ENCODE measurements at places on chromosomes 7 and 10.
A peak's percentile ranks its signal among the peaks of the same experiment; 100 is the strongest.

DNA sequence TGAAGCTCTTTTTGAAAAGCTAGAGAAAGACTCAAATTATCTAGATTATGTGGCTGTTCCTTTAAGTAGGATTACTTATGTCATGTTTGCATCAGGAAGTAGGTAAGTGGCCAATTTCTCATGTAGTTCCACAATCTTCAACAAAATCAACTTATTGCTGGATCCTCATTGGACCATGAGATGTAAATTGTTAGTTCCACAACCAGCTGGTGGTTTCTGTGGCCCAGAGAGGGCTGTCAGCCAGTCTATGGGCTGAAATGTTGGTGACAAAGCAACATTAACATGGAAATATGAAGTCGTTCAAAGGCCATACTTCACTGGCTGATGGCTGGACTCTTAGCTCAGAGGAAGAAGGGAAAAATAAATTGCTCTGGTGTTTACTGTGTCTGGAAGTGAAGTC is 157.9 kb downstream of the PLXDC2 start:
- no peak overlapping the region for H3K27ac ChIP-seq
- DNase-seq, result no peak
- H3K27me3 ChIP-seq, result no peaks in the 10 kb centered on the region
- no peaks in the 10 kb centered on the region for H3K4me1 ChIP-seq

DNA sequence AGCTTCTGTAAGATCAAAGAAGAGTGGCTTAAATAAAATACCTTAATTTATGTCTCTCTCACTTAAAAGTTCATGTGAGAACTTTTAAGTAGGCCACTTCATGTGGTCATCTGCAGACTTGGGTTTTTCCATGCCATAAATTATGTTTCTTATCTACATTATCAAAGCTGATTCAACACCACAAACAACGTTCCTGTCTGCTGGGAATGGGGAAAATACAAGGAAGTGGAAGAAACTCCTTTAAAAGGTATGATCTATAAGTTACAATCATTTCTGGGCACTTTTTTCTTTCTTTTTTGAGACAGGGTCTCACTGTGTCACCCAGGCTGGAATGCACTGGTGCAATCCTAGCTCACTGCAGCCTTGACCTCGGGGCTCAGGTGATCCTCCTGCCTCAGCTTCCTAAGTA is 16.9 kb upstream of the OTUD1 start:
- H3K4me3 ChIP-seq, result no peak overlapping the region
- no peak for DNase-seq
- H3K27ac ChIP-seq, result no peak overlapping the region
- H3K36me3 ChIP-seq, result no peaks in the 10 kb centered on the region
- peaks cover 4% of the 10 kb centered on the region for H3K27me3 ChIP-seq

- no peak overlapping the region for H3K27ac ChIP-seq
- H3K4me3 ChIP-seq, result no peak overlapping the region
- H3K27me3 ChIP-seq, result no peaks in the 10 kb centered on the region
- no peak for DNase-seq
Measured at GRCh38 chr10:112637901-112638300, 190.9 kb downstream of the VTI1A start.

GRCh38 chr7:22819476-22819875 is 3.2 kb downstream of the TOMM7 start:
- DNase-seq, result no peak
- no peak overlapping the region for H3K4me3 ChIP-seq
- peaks cover 50% of the 10 kb centered on the region for H3K4me1 ChIP-seq
- peaks cover 21% of the 10 kb centered on the region for H3K36me3 ChIP-seq
- H3K27me3 ChIP-seq, result peaks cover 3% of the 10 kb centered on the region

DNA sequence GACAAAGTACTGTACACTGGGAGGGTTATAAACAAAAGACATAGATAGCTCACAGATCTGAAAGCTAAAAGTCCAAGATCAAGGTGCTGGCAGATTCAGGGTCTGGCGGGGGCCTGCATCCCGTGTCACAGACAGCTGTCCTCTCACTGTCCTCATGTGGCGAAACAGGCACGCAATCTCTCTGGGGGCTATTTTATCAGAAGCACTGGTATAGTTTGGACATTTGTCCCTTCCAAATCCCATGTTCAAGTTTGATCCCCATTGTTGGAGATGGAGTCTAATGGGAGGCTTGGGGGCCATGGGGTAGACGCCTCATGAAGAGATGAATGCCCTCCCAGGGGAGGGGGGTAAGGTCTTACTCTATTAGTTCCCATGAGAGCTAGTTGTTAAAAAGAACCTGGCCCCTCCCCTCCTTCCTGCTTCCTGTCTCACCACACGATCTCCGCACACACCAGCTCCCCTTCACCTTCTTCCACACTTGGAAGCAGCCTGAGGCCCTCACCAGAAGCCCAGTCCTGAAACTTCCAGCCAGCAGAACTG is 72.5 kb upstream of the UCN3 start:
- H3K27me3 ChIP-seq, result no peaks in the 10 kb centered on the region
- peak overlapping the region; percentile 100 for H3K27ac ChIP-seq
- peak overlapping the region; percentile 93 for H3K4me3 ChIP-seq
- peaks cover 30% of the 10 kb centered on the region for H3K36me3 ChIP-seq
- H3K4me1 ChIP-seq, result peaks cover 74% of the 10 kb centered on the region
- peak; percentile 49 for DNase-seq

DNA sequence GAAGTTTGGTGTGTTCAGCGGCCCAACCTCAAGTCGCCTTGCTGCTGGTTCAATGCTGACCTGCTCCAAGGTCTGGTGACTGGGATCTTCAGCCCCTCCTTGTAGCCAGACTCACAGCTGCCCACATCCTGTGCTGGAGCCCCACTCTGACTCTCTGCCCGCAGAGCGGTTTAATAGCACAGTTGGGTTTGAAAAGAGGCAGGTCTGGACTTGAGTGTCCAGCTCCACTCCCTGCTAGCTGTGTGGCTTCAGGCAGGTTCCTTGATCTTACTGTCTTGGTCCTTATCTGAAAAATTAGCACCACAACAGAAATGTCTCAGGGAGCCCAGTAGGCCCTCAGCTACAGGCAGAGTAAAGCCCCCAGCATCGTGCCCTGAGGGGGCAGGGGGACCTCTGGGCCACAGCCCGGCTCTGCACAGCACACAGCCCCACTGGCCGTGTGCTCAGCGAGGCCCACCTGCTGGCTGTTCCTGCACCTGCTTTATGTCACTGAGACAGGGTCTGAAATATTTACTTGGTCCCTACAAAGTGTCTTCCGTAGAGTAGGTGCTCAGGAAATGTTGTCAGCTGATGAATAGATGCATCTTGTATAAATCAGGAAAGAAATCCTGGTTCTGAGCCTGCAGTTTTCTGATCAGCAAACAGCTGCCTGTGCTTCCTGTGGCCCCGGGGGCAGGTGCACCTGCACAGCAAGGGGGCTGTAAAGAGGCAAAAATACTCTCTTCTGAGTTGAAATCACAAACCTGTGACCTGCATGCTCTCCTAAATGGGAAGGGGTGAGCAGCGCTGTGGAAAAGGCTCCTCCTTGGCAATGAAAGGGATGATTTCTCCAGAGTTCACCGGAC is 155.5 kb downstream of the SVIL start:
- H3K4me1 ChIP-seq, result peaks cover 17% of the 10 kb centered on the region
- peaks cover 2% of the 10 kb centered on the region for H3K36me3 ChIP-seq
- no peak overlapping the region for H3K4me3 ChIP-seq
- no peaks in the 10 kb centered on the region for H3K27me3 ChIP-seq
- no peak for DNase-seq
- H3K27ac ChIP-seq, result no peak overlapping the region

DNA sequence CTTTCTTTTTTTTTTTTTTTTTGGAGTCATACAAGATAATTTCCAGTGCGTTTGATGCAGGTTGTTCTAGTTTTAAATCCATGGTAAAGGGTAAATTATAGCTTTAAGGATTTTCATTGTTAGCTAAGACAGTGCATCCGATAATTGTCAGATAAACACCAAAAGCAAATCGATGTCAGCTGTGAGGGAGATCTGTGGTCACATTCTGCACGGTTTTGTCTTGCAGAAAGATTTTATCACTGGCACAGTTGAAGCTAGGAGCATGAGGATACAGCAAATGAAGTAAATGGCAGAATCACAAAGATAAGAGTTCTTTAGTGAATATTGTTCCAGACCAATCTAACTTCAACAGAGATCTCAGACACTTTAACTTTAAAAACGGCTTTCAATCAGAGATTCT is 648.8 kb upstream of the COBL start:
- no peaks in the 10 kb centered on the region for H3K36me3 ChIP-seq
- H3K4me3 ChIP-seq, result no peak overlapping the region
- H3K4me1 ChIP-seq, result no peaks in the 10 kb centered on the region
- no peaks in the 10 kb centered on the region for H3K27me3 ChIP-seq
- H3K27ac ChIP-seq, result no peak overlapping the region

DNA sequence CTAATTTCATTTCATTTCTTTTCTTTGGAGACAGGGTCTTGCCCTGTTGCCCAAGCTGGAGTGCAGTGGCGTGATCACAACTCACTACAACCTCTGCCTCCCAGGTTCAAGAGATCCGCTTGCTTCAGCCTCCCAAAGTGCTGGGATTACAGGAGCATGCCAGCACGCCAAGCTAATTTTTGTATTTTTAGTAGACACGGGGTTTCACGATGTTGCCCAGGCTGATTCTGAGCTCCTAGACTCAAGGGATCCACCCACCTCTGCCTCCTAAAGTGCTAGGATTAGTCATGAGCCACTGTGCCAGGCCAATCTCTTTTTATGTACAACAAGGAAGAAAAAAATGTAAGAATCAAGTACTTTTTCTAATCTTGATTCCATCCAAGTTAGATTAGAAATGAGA is 10.7 kb upstream of the KMT2E start:
- peaks cover 31% of the 10 kb centered on the region for H3K36me3 ChIP-seq
- peaks cover 85% of the 10 kb centered on the region for H3K4me1 ChIP-seq
- H3K27ac ChIP-seq, result peak overlapping the region; percentile 50

DNA sequence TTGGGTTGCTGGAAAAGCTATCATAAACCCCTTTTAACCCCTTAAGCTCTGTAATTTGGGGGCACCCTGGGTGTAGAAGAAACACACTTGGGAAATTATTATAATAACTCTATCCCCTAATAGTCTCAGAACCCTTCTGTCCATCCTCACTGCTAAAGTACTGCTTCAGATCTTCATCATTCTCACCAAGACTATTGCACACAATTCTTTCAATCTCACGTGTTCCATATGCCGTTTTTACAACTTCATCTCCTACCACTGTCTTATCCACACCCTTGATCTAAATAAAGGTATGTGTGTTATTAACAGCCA is 15.8 kb downstream of the ANKRD22 start:
- H3K4me1 ChIP-seq, result peaks cover 29% of the 10 kb centered on the region
- no peaks in the 10 kb centered on the region for H3K36me3 ChIP-seq
- H3K4me3 ChIP-seq, result no peak overlapping the region
- DNase-seq, result no peak

DNA sequence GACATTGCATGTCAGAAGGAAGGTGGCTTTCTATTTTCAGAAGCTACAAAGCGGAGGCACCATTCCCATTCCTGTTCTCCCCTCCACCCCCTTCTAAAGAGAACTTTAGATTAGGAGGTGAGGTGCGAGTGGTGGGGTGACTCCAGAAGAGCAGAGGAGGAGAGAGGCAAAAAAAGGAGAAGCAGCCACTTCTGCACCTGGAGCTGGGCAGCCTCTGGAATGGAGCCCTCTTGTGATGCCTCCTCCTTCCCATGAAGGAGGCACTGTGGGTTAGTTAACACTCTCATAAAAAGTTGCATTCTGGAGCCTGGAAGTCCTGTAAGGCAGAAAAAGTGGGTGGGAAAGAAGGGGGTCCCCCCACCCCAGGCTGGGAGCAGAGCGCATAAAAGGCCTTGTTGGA is 4.8 kb downstream of the PTF1A start:
- peaks cover 72% of the 10 kb centered on the region for H3K27me3 ChIP-seq
- no peak overlapping the region for H3K4me3 ChIP-seq
- H3K27ac ChIP-seq, result no peak overlapping the region
- no peak for DNase-seq
- no peaks in the 10 kb centered on the region for H3K4me1 ChIP-seq

DNA sequence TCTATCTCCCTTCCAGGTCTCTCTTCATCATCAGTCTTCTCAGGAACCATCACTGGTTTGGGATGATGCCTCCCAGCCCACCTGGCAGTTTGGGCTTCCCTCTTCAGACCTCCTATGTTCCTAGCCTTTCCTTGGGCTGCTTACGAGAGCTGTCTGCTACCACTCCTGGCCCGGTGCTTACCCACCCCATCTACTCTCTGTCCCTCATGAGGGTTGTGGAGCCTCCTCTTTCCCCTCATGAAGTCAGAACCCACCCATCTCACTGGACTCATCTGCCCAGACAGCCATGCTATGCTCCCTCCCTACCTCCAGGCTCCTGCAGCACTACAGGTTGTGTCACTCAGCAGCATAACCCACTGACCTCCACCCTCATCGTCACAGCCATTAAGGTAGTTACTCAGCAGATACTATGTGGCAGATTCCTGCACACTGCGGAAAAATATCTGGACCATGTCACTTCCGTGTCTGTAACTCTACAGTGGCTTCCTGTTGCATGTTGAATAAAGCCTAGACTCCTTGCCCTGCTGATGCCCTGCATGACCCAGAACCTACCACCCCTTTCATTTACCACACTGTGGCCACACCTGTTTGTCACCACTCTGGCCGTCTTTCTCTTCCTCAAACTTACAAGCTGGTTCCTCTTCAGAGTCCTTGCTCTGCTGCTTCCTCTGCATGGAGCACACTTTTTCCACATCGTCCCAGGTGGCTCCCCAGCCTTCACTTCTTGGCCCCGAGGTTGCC is 2.0 kb downstream of the DBNL start:
- no peaks in the 10 kb centered on the region for H3K27me3 ChIP-seq
- H3K27ac ChIP-seq, result peak overlapping the region; percentile 87
- peaks cover 31% of the 10 kb centered on the region for H3K36me3 ChIP-seq
- no peak for DNase-seq

DNA sequence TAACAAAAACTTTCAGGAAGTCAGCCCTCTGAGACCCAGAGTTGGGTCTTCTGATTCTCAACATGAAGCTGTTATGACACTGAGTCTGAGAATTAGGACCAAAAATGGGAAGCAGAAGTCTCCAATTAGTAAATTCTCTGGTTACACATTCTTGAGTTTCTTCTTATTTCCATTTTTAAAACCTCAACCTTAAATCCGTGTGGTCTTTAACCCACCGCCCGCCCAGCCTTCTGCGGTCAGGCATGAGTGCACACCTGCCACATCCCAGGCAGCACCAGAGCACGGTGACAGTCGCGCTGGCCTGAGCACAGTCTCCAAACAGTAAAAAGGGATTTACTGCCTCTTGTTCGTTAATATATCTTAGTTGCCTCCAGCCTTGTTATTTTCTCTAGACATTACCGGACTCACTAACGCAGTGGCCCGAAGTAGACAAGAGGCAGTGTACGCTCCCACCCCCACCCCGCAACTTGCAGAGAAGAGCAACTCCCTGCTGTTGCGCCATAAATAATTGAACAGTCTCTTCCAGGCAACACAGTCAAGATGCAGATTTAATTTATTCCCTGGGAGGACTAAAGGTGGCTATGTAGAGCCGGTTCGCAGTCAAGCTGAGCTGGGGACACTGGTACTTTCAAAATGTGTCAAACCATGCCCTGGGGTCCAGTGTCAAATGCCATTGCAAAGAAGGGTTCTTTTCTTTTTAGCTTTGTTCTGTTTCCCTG is 147.0 kb upstream of the CELF2 start:
- no peak for DNase-seq
- no peaks in the 10 kb centered on the region for H3K36me3 ChIP-seq
- peaks cover 10% of the 10 kb centered on the region for H3K27me3 ChIP-seq
- H3K27ac ChIP-seq, result no peak overlapping the region

GRCh38 chr7:25795824-25796235 is 356.2 kb upstream of the NFE2L3 start:
- no peak for DNase-seq
- no peaks in the 10 kb centered on the region for H3K4me1 ChIP-seq
- H3K27ac ChIP-seq, result no peak overlapping the region
- H3K4me3 ChIP-seq, result no peak overlapping the region
- H3K36me3 ChIP-seq, result no peaks in the 10 kb centered on the region
- H3K27me3 ChIP-seq, result peaks cover 7% of the 10 kb centered on the region

- H3K4me1 ChIP-seq, result no peaks in the 10 kb centered on the region
- DNase-seq, result no peak
- no peak overlapping the region for H3K27ac ChIP-seq
Measured at GRCh38 chr10:86673216-86673826, 5.0 kb downstream of the LDB3 start.

Measured in activated T-helper 1 cell treated with anti-CD3 and anti-CD28 coated beads, Interleukin-12 subunit alpha, Interleukin-12 subunit beta, Interleukin-2, Interleukin-4 antibody, amounts not matched to agents 30 ng/mL and 10 ng/mL and 1 ng/mL, durations not matched to agents 14 hours and 24 hours and 36 hours (primary cell).